Left lung (tissue), 14 donors: ENCODE measurements at places on chromosomes 5 and 9. TPM values are rescaled to one million over a fixed set of nuclear protein-coding genes. Genes with fewer than 3 reads are reported as not detected.

DNA sequence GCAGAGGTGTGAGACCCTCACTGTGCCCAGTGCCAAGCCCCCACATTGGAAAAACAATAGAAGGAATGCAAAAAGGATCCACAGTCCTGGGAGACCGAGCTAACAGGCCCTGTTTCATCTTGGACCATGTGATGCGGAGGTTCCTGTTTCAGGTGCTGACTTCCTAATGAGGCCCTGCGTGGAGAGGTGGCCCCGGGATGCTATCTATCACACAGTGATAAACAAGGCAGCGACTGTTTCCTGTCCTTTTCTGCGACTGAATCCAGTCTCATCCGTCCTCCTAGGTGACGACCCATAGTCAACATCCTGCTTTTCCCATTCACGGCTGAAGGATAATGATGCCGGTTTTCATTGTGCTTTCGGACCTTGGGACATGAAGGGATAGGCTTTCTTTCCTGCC, 56.4 kb upstream of the BOD1 start:
- DNase-seq, result no peak

DNA sequence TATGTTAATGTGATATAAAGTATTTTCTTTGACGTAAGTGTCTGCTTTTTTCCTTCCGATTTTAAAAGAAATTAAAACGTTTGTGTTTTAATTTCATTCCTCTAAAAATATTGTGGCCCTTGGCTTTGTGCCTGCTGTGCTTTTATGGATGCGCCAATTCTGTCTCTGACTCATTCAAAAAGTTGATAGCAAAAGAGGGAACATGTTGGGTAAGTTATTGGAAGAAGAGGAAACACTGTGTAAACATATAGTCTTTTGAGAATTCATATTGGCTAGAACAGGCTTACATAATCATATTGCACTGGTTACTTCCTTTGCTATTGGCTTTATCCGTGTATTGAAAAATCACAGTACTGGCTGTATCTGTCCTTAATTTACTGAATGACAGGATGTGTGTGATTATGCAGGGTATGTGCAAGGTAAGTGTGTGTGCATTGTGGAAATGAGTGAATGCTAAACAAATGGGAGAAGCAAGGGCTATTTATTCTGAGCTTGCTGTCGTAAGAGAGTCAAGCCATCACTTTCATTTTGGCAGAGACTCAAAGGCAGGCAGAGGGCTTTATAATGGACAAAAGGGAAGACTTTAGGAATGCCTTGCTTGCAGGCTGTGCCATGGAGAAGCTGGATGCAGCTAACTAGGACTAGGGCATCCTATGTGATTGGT, 67.8 kb downstream of the SGCD start:
- no peak for DNase-seq

DNA sequence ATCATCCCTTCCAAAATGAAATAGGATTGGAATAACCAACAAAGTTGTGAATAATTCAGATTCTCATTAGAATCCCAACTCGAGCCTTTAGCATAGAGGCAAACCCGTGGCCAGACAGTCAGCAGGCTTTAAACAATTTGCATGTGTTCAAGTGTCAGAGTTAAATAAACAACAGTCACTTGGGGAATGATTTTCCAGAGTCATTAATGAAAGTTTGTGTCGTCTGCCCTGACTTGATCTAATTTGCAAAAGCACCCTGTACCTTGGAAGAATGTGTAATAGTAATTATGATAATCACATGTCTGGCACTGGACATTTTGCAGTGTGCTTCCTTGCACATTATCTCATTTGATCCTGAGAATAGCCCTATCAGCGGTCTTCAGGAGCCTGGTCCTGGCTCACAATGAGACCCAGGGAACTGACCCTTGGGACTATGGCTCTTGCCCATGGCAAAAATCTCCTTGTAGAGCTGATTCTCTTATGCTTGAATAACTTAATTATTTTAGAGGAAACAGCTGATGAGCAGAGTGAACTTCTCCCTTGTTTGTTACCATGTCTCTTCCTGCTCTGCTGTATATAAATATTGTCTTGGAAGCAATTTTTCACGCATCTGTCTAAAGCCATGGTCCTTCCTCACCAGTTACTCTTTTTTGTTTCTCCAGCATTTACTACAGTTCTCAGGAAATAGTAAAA, 272.7 kb downstream of the NR3C1 start:
- no peak for DNase-seq

- DNase-seq, result no peak
These were observed 48.8 kb upstream of the SLC25A51 start for GRCh38 chr9:37952731-37953130.

- DNase-seq, result no peak
These were observed 593.3 kb downstream of the CSNK1G3 start for GRCh38 chr5:124105326-124105725.

- DNase-seq, result no peak
These were observed 106.7 kb downstream of the PCSK5 start for GRCh38 chr9:75997206-75997605.

DNA sequence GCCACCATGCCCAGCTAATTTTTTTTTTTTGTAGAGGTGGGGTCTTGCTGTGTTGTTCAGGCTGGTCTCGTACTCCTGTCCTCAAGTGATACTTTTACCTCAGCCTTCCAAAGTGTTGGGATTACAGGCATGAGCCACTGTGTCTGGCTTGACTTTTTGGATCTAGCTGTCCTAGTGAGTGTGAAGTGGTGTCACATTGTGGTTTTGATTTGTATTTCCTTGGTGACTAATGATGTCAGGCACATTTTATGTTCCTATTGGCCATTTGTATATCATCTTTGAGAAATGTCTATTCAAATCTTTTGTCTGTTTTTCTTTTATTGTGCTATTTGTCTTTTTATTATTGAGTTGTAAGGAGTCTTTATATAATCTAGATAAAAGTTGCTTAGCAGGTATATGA, 53.5 kb upstream of the MCCC2 start:
- DNase-seq, result no peak

IL5 gene
- polyA plus RNA-seq, result 0.35 TPM

NPR3 gene
- polyA plus RNA-seq, result 41.4 TPM

TAF1L gene
- polyA plus RNA-seq, result 0.08 TPM

MAP3K1 gene
- polyA plus RNA-seq, result 63.8 TPM

PCDHGA7 gene
- 2.0 TPM for polyA plus RNA-seq

UBE2QL1 gene
- polyA plus RNA-seq, result 0.31 TPM

CCNI2 gene
- polyA plus RNA-seq, result 1.6 TPM

WNT8A gene
- polyA plus RNA-seq, result not detected

NEUROG1 gene
- not detected for polyA plus RNA-seq
